ENCODE measurements at places on chromosomes 7 and 10. TPM values are rescaled to one million over a fixed set of nuclear protein-coding genes. Genes with fewer than 3 reads are reported as not detected.

Gene PDCD4
- total RNA-seq: 60.4 TPM

Gene TAS2R5
- total RNA-seq: 1.5 TPM

Gene LRRD1
- total RNA-seq: under 0.01 TPM

Gene ABCB1
- 0.57 TPM for total RNA-seq

Gene NOM1
- 27.6 TPM for total RNA-seq

Gene MNX1
- not detected for total RNA-seq

Gene ANKRD2
- 1.1 TPM for total RNA-seq

Gene TDRD1
- total RNA-seq: not detected

Gene FGFBP3
- total RNA-seq: 0.65 TPM

Gene ABCC2
- 0.86 TPM for total RNA-seq

Gene GALNT17
- not detected for total RNA-seq

Gene MINDY3
- 28.4 TPM for total RNA-seq

Gene CCL26
- total RNA-seq: not detected

Measured in vein endothelial cell (primary cell).